EH (cell line): ENCODE measurements at places on chromosomes 16 and 17.

DNA sequence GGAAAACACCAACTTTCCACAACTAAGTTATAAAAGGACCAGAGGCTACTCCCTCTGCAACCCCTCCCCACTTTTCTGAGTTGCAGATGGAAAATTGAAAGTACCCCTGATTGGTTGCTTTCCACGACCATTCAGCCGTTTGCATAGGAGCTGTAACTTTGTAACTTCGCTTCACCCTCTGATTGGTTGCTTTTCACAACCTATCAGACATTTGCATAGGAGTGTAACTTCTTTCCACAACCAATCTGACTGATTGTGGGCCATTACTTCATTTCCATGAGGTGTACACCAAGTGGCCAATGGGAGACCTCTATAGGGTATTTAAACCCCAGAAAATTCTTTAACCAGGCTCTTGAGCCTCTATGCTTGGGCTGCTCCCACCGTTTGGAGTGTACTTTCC, 644.1 kb downstream of the WWOX start:
- no peak for DNase-seq

GRCh38 chr16:11639925-11640899, 28.0 kb upstream of the SNN start:
- peak; percentile 100 for DNase-seq

DNA sequence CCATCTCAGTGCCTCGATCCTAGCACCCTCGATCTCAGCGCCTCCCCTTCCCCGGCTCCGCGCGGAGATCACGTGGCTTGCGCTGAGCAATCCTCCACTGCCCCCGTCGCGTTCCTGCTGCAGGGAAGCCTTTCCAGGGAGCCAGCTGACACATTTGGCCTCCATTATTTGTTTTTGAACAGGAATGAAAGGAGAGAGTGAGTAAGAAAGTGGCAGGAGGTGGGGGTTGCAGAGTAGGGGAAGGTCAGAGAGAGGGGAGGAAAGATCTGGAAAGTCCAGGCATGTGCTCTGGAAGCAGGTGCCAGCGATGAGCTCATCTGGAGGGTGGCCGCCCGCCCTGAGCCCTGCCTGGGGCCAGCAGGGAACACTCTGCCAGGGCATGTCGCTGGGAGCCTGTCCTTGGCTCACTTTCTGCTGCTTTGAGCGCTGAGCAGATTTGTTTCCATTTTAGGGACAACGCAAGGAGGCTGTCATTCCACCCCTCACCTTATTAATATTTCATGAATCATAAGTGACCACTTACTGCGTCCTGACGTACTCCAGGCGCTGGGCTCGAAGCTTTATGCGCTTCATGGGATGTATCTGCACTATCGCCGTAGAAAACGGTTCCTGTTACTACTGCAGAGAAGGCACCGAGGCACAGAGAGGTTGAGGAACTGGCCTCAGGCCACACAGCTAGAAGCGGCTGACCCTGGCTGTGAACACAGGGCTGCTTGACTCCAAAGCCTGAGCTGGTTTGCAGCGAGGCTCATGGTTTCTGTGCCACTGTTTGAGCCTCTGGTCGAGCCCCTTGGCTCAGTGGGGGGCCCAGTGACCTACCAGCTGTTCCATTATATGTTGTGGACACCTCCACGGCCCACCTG, 283.1 kb downstream of the SEC14L1 start:
- DNase-seq, result peak; percentile 98

- peak; percentile 27 for DNase-seq
Measured at GRCh38 chr16:86848821-86849220, 270.5 kb downstream of the FOXL1 start.

DNA sequence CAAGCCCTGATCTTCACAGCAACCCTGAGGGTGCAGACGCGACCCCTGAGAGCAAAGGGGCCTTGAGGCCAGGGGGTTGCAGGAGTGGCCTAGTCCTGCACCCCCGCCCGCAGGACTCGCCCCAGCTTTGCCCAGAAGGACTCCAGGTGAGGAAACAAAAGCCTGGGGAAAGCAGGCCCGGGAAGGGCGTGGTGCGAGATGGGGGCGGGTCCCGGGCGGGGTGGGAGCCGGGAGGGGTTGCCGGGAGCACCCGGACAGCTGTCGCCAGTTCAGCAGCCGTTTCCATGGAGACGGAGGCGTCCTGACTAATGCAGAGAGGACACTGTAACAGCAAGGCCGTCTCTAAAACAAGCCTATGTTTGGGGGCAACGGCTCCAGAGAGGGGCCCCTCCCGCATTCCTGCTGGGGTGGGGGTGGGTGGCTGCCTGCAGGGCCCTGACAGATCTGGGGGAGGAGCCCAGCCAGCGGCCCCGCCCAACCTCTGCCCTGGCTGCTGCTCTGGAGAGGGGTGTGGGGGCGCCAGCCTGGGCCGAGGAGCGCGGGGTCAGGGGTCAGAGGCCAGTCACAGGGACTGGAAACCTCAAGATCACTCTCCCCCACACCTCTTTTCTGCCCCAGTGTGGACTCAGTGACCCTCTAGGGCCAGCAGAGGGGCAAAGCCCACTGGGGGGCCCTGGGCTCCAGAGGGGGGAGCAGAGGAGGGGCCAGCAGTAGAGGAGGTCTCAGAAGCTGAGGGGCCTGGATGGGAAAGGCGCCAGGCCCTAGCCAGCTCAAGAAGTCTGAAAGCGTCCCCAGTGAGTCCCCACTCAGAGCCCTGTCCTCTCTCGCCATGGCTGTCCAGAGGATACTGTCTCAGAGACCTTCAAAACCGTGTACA, 3.1 kb upstream of the TPPP3 start:
- peak; percentile 91 for DNase-seq

GRCh38 chr17:76404256-76404655, 19.8 kb downstream of the SPHK1 start:
- DNase-seq, result no peak

- DNase-seq, result no peak
Measured at GRCh38 chr17:63634816-63635215, 12.6 kb downstream of the MAP3K3 start.

- no peak for DNase-seq
Measured at GRCh38 chr17:19305761-19306159, 56.8 kb downstream of the B9D1 start.

GRCh38 chr16:78693496-78693895, 594.0 kb downstream of the WWOX start:
- no peak for DNase-seq

DNA sequence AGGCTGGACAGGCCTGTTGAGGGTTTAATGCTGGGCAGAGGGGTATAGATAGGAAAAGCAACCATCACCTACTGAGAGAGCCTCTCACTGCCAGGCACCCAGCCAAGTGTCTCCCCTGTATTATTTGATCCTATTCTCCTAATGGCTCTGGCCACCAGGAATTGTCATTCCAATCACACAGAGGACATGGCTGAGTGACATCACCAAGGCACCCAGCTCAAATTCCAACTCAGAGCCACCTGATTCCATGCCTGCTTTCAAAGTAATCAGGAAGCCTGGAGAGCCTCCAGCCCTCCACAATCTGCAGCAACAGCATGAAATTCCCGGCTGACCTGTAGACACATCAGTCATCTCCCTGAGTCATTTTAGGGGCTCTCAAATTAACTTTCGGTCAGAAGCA, 368.9 kb upstream of the C16orf82 start:
- no peak for DNase-seq

DNA sequence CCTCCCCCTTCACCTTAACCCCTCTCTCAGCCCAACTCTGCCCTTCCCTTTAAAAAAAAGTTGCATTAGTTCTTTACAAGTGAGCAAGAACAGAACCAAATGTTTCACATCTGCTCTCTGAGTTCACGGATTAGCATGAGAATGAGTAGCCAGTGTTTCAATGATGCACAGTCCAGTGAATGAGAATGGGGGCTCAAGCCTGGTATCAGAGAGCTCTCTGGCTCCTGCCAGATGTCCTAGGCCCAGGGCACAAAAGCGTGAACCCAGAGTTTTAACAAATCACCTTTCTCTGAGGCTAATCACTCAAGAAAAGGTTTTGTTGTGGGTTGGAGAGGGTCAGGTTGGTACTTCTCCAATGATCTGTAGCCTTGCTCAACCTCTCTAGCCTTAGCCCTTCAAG, 41.5 kb upstream of the HS3ST3A1 start:
- no peak for DNase-seq

- DNase-seq, result peak; percentile 73
Measured at GRCh38 chr17:82153745-82154375, 55.8 kb upstream of the FASN start.

DNA sequence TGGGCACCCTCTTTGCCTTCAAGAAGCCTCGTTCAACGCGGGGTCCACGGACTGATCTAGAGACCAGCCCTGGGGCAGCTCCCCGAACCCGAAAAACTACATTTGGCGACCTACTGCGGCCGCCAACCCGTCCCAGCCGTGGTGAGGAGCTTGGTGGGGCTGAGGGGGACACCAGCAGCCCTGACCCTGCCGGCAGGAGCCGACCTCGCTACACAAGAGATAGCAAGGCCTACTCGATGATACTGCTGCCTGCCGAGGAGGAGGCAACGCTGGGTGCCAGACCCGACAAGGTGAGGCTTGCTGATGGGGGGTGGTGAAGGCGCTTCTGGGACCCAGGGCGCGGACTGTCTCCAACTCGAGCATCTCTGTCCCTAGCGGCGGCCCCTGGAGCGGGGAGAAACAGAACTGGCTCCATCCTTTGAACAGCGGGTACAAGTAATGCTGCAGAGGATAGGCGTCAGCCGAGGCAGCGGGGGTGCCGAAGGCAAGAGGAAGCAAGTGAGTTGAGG, 5.6 kb downstream of the ACD start:
- no peak for DNase-seq

- no peak for DNase-seq
Measured at GRCh38 chr17:77503916-77504651, 363.3 kb downstream of the SEC14L1 start.

DNA sequence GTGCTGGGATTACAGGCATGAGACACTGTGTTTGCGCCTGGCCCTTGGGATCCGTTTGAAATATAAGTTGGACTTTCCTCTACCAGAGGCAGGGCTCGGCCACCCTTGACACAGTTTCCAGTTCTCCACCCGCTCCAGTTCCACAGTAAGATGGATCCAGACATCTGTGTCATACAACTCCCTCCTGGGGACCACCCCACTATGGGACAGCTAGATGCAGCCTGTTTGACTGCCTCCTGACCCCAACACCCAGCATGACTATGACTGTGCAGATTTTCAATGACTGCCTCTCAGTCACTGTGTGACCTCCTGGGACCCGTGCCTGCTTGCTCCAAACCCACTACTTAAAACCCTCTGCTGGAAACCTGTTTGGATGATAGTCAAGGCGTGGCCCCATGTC, 166.7 kb downstream of the IRF8 start:
- no peak for DNase-seq

- DNase-seq, result no peak
Measured at GRCh38 chr16:84913315-84913714, 93.5 kb downstream of the CRISPLD2 start.
